ENCODE measurements at places on chromosomes 13 and 19.

DNA sequence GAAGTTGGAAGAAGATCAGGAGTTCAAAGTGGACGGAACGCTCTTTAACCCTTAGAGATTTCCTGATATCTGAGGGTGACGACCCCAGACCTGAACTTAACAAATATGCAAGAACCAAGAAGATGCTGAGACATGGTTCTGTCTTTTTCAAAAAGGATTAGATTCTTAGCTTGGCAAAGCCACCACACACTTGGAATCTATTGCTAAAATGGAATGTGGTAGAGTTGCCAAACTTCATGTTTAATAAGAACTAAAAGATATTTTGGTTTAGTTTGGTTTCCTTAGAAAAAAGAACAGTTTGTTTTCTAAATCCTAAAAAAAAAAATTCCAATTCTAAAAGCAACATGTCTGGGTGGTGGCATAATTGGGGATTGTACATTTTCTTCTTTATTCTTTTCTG lies 29.5 kb downstream of the UNC13A start:
- no peak for DNase-seq

GRCh38 chr19:343941-344624 lies 513 bp downstream of the MIER2 start:
- no peak for DNase-seq

DNA sequence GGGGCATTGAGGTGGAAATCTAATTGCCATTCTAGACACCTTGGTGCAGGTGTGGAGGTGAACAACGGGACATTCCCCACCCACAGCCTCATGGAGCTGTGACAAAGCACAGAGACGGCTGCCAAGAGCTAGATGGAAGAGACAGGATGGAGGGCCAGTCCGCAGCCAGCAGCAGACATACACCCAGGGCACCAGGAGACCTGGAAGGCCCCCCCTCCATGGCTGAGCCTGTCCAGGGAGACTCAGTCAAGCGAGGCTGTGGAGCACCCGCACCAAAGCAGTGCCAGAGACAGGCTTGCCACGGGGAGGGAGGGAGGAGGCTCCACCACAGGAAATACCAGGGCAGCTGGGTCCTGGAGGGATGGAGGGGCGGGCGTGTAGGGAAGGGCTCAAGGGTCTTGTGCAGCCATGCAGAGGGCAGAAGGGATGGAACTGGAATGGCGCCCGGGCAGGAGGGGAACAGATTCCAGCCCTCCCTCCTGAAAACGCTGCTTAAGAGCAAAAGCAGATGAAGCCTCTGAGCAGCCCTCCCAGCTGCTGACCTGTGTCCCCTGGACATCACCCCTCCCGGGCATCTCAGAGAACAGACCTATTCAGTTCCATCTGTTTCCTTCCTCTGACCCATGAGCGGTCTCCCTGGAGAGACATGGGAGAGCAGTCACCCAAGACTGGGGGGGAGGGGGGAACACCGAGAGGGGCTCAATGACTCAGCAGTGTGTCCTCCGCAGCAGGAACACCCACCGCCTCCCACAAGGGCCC lies 14.4 kb downstream of the EPS15L1 start:
- DNase-seq = no peak

- DNase-seq = no peak
These were observed 40.2 kb upstream of the NPAS1 start for GRCh38 chr19:46979126-46980105.

Measured in HL-60 (cell line).